Peyer's patch (tissue), 4 donors: ENCODE measurements at places on chromosomes 4 and X.
A peak's percentile ranks its signal among the peaks of the same experiment; 100 is the strongest.

GRCh38 chrX:97705936-97706335, 822.2 kb downstream of the RPA4 start:
- DNase-seq: no peak

DNA sequence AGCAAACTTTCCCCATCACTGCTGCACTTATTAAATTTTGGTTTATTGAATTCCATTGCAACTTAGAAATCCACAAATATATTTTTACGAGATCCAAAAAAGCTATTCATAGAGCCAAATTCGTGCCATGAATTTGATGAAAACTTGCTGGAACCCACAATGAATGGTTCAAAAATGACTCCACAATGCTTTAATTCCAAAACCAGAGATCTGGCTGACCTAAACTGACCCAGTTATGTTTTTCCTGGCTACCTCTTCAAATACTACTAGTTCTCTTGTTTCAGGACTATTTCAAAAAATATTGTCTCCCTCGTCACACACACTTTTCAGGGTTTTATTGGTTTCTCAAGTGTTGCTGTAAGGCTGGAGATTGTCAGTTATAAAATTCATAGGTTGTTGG, 474.8 kb downstream of the PDGFC start:
- DNase-seq: no peak

- DNase-seq: no peak
Observed at GRCh38 chr4:13218326-13218958, 265.7 kb downstream of the RAB28 start.

GRCh38 chrX:125532411-125533089, 212.9 kb downstream of the TEX13C start:
- no peak for DNase-seq

DNA sequence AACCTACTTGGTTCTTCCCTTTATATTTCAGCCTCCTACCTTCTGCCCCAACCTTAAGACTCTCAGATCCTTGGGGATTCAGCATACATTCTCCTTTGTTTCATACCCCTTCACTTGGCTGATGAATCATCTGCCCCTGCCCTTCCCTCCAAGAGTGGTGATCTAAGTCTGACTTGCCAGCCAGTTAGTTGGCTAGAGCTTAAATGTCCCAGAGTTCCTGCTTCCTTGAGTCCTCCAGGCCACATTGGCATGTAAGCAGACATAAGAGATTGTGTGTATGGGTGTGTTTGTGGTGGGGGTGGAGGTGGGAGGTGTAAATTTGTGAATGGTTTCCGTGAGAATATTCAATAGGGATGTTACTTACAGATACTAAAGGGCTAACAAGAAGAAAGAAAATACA, 3.7 kb upstream of the TEX13D start:
- DNase-seq: no peak

DNA sequence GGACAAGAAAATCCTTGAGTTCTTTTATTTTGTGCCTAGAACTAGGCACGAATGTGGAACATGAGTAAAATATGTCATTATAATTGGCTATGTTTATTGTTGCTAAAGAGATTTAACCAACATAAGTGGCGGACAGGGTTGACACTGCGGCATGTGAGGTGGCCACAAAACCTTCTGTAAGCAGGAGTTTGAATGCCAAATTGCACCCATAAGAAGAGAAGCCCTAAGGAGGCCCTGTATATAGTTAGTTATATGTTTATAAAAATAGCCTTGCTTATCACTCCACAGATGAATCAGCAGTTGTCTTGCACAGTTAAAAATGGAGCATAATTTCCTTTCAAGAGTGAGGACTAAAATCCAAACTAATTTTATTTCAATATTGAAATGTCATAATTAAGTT, 336.1 kb downstream of the GBA3 start:
- no peak for DNase-seq

DNA sequence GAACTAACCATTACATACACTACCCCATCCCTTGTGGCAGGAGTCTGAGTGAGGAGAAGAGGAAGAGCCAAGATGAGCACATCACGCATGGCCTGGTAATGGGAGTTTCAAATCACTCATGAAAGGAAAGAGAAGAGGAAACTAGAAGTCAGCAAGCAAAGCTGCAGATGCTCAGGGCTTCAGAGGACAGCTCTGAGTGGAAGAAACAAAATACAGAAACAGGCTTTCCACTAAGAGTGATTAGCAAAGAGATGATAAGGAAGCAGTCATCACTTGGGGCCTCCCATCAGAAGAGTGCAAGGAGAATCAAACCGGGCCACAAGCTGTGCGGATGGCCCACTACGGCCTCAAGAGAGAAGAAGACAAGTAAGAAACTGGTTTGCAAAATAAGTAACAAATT, 25.6 kb downstream of the KDR start:
- DNase-seq: no peak

DNA sequence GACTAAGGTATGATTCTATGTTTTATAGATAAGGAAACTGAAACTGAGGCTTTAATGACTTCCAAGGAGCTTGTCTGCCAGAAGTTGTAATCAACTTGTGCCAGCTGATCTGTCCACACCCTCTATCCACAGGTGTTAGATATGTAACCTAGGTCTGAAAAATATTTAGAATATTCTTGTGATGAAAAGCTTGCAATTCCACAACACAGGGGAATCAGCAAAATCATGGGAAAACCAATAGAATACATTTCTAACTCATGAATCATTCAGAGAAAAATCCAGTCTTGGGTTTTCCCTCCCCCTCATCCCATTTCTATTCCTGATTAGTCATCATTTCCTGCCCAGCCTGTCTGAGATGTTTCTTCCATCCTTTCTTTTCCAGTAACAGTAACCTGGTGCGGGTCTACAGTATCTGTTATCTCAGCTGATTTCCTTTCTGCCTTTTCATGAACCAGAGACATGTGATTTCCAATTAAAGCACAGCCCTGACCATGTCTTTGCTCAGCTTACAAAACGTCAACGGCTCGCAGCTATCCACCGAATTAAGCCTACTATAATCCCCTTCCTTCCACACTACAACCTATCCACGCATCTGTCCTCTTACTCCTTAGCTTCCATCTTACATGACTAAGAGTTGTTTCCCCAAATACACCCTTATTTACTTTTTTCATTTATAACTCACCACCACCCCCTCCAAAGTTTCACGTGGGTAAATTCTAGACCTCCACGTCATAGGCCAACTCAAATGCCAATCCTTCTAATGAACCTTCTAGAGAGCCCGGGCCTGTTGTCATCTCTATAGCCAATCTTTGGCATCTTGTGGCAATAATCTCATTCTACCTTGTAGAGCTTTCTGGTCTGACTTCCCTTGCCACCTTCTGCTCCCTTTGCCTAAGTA, 961 bp upstream of the NOCT start:
- DNase-seq: no peak

GRCh38 chr4:1204286-1204827, 32.0 kb upstream of the SPON2 start:
- DNase-seq: peak; percentile 49
